Naive thymus-derived CD4-positive, alpha-beta T cell (primary cell): ENCODE measurements at places on chromosomes 12 and 14. TPM values are rescaled to one million over a fixed set of nuclear protein-coding genes. Genes with fewer than 3 reads are reported as not detected.
A peak's percentile ranks its signal among the peaks of the same experiment; 100 is the strongest.

DNA sequence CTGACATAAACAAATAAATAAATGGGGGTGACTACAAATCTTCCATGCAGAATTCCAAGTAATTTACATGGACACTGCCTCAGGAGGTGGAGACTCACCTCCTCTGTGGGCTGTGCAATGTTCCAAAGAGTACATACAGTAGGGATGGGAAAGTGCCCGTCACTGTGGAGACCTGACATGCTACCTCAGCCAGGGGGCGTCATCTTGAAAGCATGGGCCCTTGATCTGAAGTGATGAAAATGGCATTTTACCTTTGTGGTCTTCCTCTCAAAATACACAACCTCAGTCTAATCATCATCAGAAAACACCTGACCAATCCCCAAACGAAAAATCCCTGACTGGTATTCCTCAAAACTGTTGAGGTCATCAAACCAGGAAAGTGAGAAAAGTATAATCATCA, 48.4 kb downstream of the ANAPC7 start:
- H3K27ac ChIP-seq = no peak overlapping the region
- peak; percentile 5 for DNase-seq
- H3K36me3 ChIP-seq = no peaks in the 10 kb centered on the region
- H3K4me3 ChIP-seq = no peak overlapping the region

DNA sequence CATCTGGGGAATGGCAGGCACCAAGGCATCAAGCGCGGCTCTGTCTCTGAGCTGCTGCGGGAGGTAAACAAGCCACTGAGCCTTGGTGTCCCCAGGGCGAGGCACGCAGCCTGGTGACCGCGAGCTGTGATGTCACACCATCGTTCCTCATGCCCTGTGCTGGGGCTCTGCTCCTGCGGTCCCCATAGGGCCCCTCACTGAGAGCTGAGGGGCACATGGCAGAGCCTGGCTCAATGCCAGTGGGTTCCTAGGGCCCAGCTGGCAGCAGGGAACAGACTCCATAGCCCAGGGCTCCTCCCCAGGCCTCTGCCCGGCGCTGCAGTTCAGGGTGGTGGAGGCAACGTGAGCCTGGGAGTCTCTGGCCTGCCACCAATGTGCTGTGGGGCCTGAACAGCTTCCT, 22.6 kb downstream of the CHGA start:
- H3K27me3 ChIP-seq = no peaks in the 10 kb centered on the region
- H3K36me3 ChIP-seq = no peaks in the 10 kb centered on the region
- no peak overlapping the region for H3K4me3 ChIP-seq
- DNase-seq = no peak
- no peaks in the 10 kb centered on the region for H3K4me1 ChIP-seq

- DNase-seq = no peak
- H3K4me3 ChIP-seq = no peak overlapping the region
- no peaks in the 10 kb centered on the region for H3K36me3 ChIP-seq
- H3K27me3 ChIP-seq = no peaks in the 10 kb centered on the region
- no peak overlapping the region for H3K27ac ChIP-seq
Observed at GRCh38 chr12:49357103-49357678, 10.1 kb upstream of the SPATS2 start.

DNA sequence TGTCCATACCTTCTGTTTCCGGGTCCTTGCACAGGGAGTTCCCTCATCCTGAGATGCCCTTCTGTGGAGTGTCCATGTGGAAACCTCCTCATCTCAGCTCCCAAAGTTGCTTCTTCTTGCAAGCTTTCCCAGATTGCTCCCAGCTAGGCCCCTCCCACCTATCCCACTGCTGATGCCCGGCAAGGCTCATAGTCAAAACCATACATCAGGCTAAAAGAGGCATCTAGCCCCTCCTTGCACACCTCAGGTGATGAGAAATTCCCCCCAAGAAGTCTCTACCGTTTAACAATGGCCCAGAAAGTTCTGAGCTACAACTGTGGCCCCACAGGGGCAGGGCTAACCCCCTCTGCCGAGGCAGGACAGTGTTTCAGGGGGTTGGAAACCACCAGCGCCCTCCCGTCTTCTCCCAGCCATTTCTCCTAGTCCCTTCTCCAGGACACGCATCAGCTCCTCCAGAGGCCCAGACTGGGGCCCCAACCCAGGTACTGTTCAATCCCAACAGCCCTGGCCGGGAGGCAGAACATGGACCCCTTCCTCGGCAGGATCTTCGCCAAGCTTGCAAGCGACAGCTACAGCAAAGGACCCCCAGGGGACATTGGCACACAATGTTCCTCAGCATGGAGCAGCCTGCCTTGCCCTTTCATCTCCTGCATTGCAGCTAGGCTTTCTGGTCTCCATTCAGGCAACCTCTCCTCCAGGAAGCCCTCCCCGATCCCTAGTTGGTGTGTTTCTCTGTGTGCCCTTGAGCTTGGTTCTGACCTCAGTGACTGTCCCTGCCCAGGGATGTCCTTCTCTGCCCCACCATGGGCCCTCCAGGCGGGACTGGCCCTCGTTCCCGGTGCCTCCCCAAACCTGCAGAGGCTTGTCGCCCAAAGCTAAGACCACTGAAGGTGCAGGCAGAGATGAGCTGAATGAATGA, 4.5 kb upstream of the BEGAIN start:
- no peaks in the 10 kb centered on the region for H3K4me1 ChIP-seq
- DNase-seq = no peak
- H3K36me3 ChIP-seq = no peaks in the 10 kb centered on the region
- no peaks in the 10 kb centered on the region for H3K27me3 ChIP-seq
- no peak overlapping the region for H3K27ac ChIP-seq

GRCh38 chr12:116929885-116930284, 19.1 kb downstream of the FBXW8 start:
- no peak for DNase-seq
- peaks cover 12% of the 10 kb centered on the region for H3K4me1 ChIP-seq
- H3K4me3 ChIP-seq = no peak overlapping the region
- H3K36me3 ChIP-seq = no peaks in the 10 kb centered on the region
- H3K27ac ChIP-seq = no peak overlapping the region

DNA sequence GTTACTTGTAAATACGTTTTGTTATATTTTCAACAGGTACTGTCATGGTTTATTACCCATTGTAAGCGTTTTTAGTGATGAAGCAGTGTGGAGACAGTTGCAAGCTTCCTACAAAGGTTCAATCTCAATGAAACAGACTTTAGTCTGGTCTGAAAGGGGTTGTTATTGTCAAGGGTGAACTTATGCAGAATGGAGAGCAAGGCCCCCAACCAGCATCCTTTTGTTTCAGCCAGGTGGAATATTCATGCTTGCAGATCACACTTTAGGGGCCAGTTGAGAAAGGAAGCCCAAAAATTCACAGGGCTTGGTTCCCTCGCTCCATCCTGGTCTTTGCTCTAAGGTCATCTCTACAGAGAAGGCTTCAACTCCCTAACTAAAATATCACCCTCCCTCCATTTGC, 103.7 kb downstream of the PRICKLE1 start:
- H3K4me1 ChIP-seq = peaks cover 5% of the 10 kb centered on the region
- H3K27me3 ChIP-seq = peaks cover 22% of the 10 kb centered on the region
- no peak overlapping the region for H3K4me3 ChIP-seq
- H3K36me3 ChIP-seq = no peaks in the 10 kb centered on the region

GRCh38 chr12:71536939-71537622, 97.5 kb downstream of the LGR5 start:
- DNase-seq = no peak
- no peak overlapping the region for H3K27ac ChIP-seq
- H3K4me1 ChIP-seq = no peaks in the 10 kb centered on the region

DNA sequence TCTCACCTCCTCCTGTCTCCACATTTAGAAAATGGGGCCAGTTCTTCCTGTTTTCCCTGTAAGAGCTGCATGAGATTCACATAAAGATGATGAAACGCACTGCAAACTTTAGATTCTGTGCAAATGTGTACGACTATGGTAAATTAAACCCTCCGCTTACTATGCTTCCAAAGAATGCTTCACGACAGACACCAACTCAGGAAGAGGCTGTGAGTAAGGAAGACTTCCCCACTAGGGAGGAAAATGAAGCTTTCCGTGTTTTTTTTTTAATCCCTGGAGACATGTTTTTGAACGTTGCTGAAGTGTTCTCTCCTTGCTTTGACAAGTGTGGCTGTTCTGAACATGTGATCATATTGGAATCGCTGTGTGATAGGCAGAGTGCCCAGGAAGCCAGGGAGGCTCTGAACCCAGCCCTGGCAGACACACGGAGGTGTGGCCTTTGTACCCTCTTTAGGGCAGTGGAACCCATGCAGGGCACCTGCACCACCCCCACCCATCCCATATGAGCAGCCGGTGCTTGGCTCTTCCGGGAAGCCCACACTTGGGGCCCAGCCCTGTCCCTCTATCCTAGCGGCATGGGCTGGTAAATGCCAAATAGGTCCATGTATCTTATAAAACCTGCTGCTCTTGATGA, 7.5 kb upstream of the SYNE3 start:
- H3K4me1 ChIP-seq = peaks cover 55% of the 10 kb centered on the region
- peak; percentile 15 for DNase-seq
- peak overlapping the region; percentile 42 for H3K4me3 ChIP-seq
- no peaks in the 10 kb centered on the region for H3K36me3 ChIP-seq

DNA sequence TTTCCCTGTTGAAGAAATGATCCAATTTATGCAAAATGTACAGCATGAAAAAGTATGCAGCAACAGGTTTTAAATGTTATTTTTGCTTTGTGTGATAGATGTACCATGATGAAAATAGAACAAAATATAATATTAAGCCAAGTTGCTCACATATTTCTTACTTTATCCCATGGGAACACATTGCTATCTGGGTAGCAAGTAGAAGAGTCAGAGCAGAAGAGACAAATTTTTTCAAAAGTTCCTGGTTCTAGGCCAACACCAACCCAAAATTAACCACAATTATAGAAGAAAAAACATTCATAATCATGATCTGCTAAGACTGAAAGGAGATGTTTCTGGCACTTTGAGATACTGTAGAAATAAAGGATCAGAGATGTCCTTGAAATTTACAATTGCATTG, 79.9 kb upstream of the SYT10 start:
- no peak overlapping the region for H3K27ac ChIP-seq
- H3K36me3 ChIP-seq = no peaks in the 10 kb centered on the region
- no peak for DNase-seq
- no peaks in the 10 kb centered on the region for H3K27me3 ChIP-seq

DNA sequence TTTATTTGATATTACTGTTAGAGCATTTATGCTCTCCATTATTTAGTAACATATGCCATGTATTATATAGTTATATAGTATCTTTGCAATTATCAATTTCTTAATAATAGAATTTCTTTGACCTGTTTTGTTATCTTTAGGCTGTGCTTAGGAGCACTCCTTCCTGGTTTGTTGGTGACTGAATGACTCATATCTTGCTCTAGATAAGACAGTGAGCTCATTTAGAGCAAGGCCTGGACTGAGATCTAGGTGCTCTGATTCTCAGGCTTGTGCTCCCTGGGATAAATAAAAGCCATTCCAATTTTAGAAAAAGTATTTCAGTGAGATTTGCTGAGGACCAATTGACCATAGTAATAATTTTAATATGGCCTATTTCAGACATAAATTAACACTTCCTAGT, 951.2 kb downstream of the FLRT2 start:
- no peaks in the 10 kb centered on the region for H3K4me1 ChIP-seq
- no peaks in the 10 kb centered on the region for H3K36me3 ChIP-seq
- H3K4me3 ChIP-seq = no peak overlapping the region

- no peak overlapping the region for H3K27ac ChIP-seq
- H3K27me3 ChIP-seq = no peaks in the 10 kb centered on the region
- no peak for DNase-seq
- no peaks in the 10 kb centered on the region for H3K4me1 ChIP-seq
- no peaks in the 10 kb centered on the region for H3K36me3 ChIP-seq
- no peak overlapping the region for H3K4me3 ChIP-seq
Observed at GRCh38 chr14:66975251-66975650, 214.0 kb upstream of the GARIN2 start.

GRCh38 chr12:56867216-56867615, 67.0 kb downstream of the SDR9C7 start:
- no peak for DNase-seq
- H3K36me3 ChIP-seq = no peaks in the 10 kb centered on the region
- H3K4me3 ChIP-seq = no peak overlapping the region
- no peaks in the 10 kb centered on the region for H3K27me3 ChIP-seq
- H3K27ac ChIP-seq = no peak overlapping the region

DNA sequence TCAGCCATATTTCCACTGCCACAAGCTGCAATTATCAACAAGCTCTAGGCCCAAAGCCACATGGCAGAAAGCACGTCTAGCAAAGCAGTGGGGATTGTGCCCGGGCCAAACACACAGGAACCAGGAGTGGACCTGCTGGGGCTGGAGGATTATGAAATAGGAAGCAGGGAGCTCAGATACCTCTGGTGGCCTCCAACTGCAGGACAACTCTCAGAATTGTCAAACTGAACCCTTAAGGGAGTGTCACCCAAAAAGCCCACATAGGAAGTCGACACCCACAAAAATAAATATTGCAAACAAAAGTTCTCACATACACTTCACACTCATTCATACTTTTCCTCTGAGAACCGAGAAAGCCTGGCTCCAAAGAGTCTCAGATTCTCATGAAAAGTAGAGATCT, 26.1 kb downstream of the KCTD10 start:
- no peaks in the 10 kb centered on the region for H3K4me1 ChIP-seq
- H3K27ac ChIP-seq = no peak overlapping the region
- H3K27me3 ChIP-seq = no peaks in the 10 kb centered on the region
- peaks cover 89% of the 10 kb centered on the region for H3K36me3 ChIP-seq

DNA sequence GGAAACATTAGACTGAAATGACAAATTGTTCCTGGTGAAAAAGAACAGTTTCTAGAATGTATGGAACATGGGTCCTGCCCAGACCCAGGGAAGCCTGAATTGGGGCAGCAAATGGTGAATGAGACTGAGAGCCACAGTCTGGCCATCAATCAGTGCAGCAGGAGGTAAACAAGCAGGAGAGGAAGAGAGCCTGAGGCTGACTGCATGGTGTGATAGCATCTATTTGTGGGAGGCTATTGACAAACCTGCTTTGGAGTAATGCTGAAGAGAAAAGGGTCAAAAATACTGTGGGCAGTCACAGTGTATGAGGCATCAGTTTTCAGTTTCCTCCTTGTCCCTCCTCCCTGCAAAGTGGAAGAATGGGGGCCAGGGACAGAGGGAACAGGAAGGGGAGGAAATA, 136.8 kb downstream of the ANKS1B start:
- H3K27me3 ChIP-seq = no peaks in the 10 kb centered on the region
- H3K27ac ChIP-seq = no peak overlapping the region
- DNase-seq = no peak
- no peak overlapping the region for H3K4me3 ChIP-seq

GRCh38 chr12:117845271-117845904, 123.4 kb downstream of the KSR2 start:
- no peak for DNase-seq
- H3K4me1 ChIP-seq = no peaks in the 10 kb centered on the region
- H3K27ac ChIP-seq = no peak overlapping the region
- H3K36me3 ChIP-seq = no peaks in the 10 kb centered on the region
- H3K4me3 ChIP-seq = no peak overlapping the region

- no peak overlapping the region for H3K27ac ChIP-seq
- H3K27me3 ChIP-seq = no peaks in the 10 kb centered on the region
- H3K36me3 ChIP-seq = no peaks in the 10 kb centered on the region
- DNase-seq = no peak
- no peak overlapping the region for H3K4me3 ChIP-seq
- peaks cover 15% of the 10 kb centered on the region for H3K4me1 ChIP-seq
Observed at GRCh38 chr12:67986632-67987031, 2.6 kb upstream of the IFNG-AS1 start.

- no peaks in the 10 kb centered on the region for H3K27me3 ChIP-seq
- H3K4me1 ChIP-seq = no peaks in the 10 kb centered on the region
Observed at GRCh38 chr12:124745891-124746570, 117.6 kb downstream of the SCARB1 start.

KLRG1 gene
- total RNA-seq = 2.8 and 3.3 TPM in 2 replicates

FOXA1 gene
- not detected in 2 replicates for total RNA-seq

SMIM41 gene
- 0.24 TPM for total RNA-seq

SIX1 gene
- not detected for total RNA-seq

NUMB gene
- 90.6 TPM for total RNA-seq

TSPAN19 gene
- not detected for total RNA-seq

PPP1R1A gene
- total RNA-seq = not detected
